ENCODE measurements at places on chromosomes 2 and 18.

- DNase-seq, result no peak
These were observed at the start of gene FABP1 for GRCh38 chr2:88127888-88128653. TSS of gene FABP1 (minus strand) at chr2:88128062. CDS start at chr2:88128017, 45 bp downstream.

DNA sequence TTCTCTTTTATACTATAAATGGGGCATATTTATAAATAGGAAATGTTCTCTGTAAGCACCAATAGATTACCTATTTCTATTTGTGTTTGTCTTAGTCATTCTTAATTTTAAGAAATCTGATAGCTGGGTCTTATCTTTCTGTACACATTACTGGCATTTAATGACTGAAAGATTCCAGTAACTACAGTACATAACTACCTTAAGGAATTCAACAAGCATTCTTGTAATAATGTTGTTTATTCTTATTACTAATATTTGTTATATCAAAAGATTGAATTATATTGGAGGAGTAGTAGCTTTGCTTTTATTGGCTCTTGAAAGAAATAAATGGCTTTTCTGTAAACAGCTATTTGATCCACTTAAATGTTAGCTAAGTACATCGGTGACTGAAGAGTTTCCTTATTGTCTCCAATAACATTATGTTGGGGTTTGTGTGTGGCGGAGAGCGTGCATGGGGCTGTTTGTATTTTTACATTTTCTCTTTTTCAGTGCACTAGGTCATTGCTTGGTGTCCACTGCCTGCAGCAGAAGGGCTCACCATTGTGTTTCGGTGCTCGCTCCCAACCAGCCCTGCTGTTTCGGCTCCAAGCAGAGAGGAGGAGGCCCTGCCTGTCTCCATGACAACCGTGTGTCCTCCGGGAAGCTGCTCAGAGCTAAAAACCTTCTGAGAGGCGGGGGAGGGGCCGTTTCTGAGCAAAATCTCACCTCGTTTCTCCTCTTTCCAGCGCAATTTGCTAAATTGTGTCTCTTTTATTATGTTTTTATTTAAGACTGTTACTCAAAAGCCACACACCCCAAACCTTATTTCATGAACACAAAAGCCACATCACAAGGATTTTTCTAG is 112.5 kb upstream of the SLC38A11 start:
- no peak for DNase-seq

DNA sequence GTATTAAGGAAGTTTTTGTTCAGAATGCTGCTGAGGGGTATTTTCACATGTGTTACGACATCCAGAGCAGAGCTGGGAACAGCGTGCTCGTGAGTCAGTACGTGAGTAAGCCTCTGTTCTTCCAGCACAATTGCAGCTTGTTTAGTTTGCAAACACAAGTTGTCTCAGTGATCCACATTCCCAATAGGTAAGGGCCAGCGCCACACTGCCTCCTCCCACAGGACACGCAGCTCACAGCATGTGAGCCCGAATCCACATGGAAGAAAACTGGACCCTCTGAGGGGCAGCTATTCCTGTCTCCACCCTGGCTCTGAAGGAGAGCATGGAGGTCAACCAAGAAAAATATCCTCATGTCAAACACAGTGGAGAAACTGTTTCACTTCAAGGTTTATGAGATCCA is 173.9 kb upstream of the PID1 start:
- no peak for DNase-seq

DNA sequence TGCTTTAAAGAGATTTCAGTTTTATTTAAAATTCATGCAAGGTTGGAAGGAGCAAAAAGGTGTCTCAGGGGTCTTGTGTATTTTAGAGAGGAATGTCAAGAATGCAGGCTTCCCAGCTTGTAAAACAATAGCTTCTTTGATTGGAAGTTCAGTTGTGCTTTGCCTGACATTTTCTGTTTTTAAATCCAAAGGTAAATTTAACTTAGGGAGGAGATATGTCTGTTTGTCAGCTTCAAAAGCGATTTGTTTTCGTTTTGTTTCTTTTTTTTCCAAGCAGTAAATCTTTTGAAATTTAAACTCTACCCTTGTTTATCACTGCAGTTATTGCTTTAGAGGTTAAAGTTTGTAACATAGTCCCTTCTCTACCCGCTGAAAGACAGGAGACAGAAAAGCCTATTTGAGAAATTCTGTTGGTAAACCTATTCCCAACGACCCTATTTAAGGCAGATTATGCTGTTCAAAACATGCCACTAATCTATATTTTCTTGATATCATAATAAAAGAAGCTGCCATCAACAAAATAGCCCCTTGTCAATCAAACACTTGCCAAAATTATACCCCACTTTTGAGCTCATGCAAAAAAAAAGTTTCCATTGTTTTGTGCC is 639.6 kb downstream of the IRS1 start:
- no peak for DNase-seq

- no peak for DNase-seq
These were observed 90.1 kb downstream of the NFATC1 start for GRCh38 chr18:79485788-79486355.

All from activated naive CD8-positive, alpha-beta T cell treated with anti-CD3 and anti-CD28 coated beads, Interleukin-2, amount 10 ng/mL, durations not matched to agents 7 days and 5 days (primary cell).